Left ventricle myocardium superior (tissue), 1 donor: ENCODE measurements at places on chromosomes 11 and 22.

DNA sequence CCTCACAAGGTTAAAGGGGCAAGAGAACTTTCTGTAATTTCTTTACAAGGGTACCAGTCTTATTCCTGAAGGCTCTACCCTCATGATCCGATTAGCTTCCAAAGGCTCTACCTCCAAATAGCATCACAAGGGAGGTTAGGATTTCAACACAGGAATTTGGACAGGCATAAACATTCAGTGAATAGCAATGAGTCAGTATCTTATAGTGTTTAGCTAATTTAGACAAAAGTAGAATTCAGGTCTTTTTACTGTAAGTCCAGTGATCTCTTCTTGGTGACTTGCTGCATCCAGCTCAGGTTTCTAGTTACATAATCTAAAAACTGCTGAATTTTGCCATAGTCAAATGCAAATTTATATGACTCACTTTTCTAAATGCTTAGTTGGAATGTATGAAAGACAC is 1995.6 kb upstream of the RAG2 start:
- DNase-seq: no peak

GRCh38 chr11:119741369-119742262 is 12.6 kb upstream of the NECTIN1 start:
- DNase-seq: peak; percentile 81

GRCh38 chr11:104736502-104736901 is 161.8 kb downstream of the CASP12 start:
- no peak for DNase-seq

DNA sequence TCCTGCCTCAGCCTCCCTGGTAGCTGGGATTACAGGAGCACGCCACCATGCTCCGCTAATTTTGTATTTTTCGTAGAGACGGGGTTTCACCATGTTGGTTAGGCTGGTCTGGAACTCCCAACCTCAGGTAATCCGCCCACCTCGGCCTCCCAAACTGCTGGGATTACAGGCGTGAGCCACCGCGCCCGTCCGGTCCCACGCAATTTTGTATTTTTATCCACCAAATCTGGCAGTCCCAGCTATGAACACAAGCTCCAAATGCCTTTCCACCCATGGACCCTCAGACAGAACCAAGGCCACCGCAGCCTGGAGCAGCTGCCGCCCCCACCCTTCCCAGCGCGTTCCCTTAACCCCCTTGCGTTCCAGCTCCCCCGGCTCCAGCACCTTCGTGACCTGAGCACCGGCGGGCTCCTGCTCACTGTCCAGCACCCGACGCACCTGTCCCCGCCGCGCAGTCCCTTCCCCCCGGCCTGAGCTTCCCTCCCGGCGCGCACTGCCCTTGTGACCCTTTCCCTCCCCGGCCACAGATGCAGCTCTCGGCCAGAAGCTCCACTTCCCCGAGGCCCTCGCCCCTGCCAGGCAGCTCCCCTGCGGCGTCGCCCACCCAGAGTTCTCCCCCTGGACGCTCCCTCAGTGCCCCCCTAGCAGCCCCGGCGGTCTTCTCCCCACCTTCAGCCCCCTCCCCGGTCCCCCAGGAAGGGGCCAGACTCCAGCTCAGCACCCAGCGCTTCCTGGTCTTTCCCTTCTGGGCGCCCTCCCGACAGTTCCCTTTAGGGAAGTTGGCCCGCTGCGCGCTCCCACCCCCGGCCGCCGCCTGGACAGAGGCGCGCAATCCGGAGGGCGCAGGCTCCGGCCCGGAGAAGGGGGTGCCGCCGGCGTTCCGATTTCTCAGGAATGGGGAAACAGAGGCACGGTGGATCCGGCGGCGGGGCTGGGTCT is 5.6 kb upstream of the ZBED4 start:
- peak; percentile 52 for DNase-seq

DNA sequence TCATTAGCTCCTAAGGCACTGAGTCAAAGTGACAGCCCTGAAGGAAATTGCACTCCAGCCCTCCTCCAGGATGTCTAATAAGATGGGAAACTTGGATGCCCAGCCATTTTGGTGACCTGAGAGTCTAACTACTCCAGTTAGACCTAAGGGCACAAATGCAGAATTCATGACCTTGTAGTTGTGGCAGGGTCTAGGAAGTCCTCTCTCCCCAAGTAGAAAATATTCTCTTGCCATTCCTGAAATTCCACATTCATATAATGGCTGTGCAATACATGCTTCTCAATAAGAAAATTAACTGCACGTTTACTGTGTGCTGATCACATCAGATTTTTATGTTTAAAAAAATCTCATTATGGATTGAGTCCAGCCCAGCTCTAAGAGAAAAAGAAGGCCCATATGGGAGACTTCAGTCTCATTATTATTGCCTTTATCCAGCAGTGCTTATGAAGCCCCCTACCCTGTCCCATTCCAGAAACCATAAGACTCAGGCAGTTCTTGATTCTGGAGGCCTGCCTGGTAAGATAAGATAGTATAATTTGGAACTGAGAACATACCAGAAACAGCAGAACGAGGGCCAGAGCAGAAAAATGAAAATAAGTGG is 133.7 kb upstream of the LDLRAD3 start:
- DNase-seq: no peak

DNA sequence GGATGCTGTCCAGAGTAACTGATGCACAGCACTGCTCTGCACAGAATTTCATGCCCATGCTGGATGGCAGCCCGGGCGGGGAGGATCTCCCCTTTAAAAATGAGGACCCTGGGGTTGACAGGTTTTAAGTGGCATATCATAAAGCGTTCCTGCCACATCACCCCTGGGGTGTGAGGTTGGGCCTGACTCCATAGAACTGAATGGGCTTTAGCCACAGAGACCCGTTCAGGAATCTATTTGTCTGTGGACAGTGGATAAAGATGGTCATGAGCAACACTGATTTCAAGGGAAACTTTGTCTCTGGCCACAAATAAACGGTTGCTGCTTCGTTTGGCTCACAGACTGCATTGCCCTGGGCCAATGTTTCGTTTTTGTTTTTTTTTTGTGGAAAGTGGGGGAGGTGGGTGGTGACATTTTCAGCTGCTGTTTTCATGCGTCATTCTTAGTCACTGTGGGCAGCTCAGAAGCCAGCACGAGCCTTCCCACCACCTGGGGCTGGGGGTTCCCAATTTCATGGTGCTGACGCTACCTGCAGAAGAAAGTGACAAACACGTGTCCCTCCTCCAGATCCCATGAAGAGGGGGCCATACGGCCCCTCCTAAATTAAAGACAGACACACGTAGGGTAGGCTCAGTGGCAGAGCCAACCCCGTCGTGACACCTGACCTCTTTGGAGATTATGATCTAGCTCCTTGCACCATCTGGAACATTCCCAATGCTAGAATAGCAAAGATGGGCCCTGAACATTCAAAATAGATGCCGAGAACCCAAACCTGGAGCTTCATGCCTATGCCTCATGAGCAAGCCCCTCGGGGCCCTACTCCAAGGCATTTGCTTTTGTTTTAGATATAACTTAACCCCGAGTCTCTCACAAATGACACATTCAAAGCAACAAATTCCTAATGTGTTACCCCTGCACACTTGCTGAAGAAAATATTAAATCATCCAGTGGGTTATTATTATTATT is 54.8 kb upstream of the PHF21B start:
- no peak for DNase-seq

DNA sequence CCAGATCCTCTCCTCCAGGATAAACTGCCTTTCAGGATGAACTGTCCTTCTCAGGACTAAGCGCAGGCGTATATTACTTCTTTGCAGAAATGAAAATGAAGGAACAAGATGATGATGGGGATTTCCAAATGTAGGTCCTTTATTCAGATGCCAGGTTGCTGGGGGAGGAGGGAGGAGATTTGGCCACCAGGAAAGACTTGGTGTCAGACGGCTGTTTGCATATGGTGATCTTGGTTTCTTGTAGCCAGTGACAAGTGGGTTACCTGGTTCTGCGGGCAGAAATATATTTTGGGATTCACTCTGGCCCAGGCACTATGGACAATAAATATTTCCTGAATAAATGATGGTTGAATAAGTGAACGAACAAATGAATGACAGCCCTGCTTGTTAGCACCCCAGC is 243.4 kb downstream of the MIAT start:
- DNase-seq: no peak

GRCh38 chr11:70595452-70595851 is 197.1 kb downstream of the CTTN start:
- no peak for DNase-seq

- no peak for DNase-seq
These were observed at the start of gene MYOD1 for GRCh38 chr11:17719028-17719937. Gene MYOD1 (plus strand): TSS chr11:17719571. CDS start chr11:17719783, 212 bp downstream.

- DNase-seq: peak; percentile 57
These were observed 9.8 kb downstream of the NRXN2 start for GRCh38 chr11:64713016-64713707.

DNA sequence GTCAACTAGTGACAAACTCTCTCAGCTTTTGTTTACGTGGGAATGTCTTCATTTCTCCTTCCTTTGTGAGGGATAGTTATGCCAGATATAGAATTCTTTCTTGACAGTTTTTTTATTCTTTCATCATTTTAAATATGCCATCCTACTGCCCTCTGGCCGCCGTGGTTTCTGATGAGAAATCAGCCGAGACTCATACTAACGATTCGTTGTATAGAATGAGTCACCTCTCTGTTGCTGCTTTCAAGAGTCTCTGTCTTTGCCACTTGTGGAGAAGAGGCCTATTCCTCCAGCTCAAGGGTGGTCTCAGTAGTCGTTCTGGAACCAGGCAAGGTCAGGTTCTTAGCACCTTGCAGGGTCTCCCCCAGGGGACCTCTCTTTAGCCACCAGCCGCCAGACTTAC is 8.0 kb downstream of the MYO7A start:
- DNase-seq: no peak

- DNase-seq: no peak
These were observed 957.6 kb upstream of the CCDC90B start for GRCh38 chr11:84243629-84244263.

GRCh38 chr11:12214751-12215150 is 104.4 kb downstream of the MICAL2 start:
- DNase-seq: no peak

GRCh38 chr11:103648054-103648453 is 388.4 kb upstream of the DDI1 start:
- DNase-seq: no peak

- no peak for DNase-seq
These were observed 105.4 kb downstream of the CASP12 start for GRCh38 chr11:104792861-104793260.

GRCh38 chr11:16036218-16036617 is 320.1 kb downstream of the SOX6 start:
- no peak for DNase-seq

- peak; percentile 72 for DNase-seq
These were observed 86.8 kb downstream of the AMOTL1 start for GRCh38 chr11:94854770-94855633.

DNA sequence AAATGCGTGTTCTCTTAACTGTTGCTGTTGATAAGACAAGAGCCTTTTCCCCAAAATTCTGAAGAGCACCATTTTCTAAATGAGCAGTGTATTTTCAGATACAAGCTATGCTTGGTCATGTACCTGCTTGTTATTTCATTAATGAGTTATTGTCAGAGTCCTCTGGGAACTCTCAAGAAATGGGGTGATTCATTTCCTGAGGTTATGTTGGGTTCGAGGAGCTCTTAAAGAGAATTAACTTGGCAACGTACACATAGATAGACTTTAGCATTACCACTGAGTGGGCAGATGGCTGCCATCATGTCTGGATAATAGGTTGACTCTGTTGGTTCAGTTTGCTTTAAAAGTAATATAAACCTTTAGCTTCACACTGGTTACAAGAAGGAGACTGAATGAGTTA is 87.9 kb upstream of the SORL1-AS1 start:
- DNase-seq: no peak

- DNase-seq: no peak
These were observed 5.1 kb upstream of the STIP1 start for GRCh38 chr11:64180891-64181290.

GRCh38 chr11:12188548-12189317 is 78.3 kb downstream of the MICAL2 start:
- no peak for DNase-seq

GRCh38 chr22:44404341-44405020 is 91.7 kb upstream of the SHISAL1 start:
- DNase-seq: no peak

GRCh38 chr22:23216461-23217170 is 36.3 kb downstream of the BCR start:
- DNase-seq: no peak

DNA sequence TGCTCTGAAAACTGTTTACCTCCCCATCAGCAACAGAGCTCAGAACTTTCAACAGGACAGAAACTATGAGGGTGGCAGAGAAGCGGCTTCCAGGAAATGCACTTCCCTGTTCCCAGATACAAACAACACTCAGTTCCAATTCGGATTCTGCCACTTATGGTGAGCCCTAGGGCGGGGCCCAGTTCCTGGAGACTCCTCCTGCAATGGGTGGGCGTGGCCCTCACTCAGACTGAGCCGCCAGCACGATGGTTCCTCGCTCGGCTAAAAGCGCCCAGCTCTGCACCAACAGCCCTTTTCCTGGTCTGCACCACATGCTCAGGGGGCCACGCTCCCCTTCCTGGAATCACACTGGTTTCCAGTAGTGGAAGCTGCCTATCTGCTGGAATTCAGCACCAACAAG is 314.1 kb downstream of the CTTN start:
- no peak for DNase-seq

DNA sequence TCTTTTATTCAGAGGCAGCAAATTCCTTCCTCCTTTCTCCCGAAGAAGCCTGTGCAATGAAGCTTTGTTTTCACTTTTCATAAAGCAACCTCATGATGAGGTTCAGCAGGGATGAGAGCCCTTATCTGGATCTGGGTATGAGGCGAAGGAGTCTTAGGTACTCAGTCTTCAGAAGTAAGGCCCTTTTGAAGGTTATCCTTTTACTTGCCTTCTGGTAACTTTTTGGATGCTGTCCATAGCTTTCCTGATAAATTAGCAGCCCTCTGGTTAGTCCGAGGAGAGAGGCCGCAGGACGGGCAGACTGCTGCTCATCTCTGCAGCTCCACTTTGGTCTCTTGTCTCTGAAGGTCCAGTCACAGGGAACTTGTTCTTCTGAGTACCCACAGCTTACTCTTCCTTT is 1.1 kb downstream of the TRIM22 start:
- no peak for DNase-seq

GRCh38 chr11:44305470-44306051 is 4.4 kb downstream of the ALX4 start:
- DNase-seq: no peak

GRCh38 chr11:128735935-128736605 is 42.2 kb downstream of the FLI1 start:
- no peak for DNase-seq

DNA sequence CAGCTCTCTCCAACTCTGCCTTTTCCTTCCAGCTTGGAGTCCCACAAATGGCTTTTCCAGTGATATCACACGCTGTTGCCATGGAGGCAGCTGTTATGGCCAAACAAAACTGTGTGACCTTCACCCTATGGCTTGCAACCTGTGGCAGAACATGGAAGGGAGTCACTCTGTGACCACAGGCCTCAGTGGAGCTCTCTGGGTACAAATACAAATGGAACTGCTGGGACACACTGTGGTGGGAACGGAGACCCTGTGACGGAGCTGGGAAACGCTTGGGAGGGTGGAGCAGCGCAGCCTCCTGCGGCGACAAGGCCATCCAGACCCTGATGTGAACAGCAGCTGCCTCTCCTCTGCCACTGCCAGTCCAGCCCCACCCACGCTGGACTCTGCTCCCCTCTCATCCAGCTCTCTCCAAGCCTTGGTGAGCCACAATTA is 162.5 kb downstream of the ETS1 start:
- DNase-seq: peak; percentile 61
